Right lung (tissue), 10 donors: ENCODE measurements at places on chromosomes 11 and 22. TPM values are rescaled to one million over a fixed set of nuclear protein-coding genes. Genes with fewer than 3 reads are reported as not detected.

BBOX1 gene
- 0.24 TPM for polyA plus RNA-seq

CRYBA4 gene
- polyA plus RNA-seq = 0.45 TPM

DNA sequence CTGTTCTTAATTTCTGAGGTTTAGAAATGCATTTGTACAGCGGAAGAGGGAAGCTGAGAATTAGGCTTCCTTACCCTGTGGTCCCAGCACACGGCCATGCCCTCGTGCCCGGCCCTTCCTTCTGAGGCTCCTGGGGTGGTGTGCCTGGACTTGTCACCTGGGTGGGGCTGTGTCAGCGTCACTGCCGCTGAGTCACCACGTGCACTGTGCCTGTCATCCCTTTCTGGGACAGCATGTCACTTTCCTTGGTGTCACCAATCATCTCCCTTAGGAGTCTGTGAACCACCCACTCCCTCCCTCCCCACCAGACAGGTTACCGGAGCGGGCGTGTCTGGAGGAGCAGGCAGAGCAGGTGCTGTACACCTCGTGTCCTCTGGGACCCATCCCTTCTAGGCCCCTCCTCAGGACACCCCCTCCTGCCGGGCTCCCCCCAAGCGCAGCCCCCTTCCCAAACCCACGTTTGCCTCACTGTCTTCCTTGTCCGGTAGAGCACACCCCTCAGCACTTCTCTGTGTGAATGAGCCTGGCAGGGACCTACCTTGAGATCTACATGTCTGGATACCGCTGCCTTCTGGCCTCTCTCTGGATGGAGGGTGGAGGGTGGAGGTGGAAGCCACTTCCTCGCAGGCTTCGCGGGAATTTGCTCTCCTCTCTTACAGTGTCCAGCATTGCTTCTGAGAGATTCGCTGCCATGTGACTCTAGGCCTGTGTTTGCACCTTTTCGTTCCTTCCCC, 367.6 kb downstream of the TBC1D22A start:
- no peak for DNase-seq

DNA sequence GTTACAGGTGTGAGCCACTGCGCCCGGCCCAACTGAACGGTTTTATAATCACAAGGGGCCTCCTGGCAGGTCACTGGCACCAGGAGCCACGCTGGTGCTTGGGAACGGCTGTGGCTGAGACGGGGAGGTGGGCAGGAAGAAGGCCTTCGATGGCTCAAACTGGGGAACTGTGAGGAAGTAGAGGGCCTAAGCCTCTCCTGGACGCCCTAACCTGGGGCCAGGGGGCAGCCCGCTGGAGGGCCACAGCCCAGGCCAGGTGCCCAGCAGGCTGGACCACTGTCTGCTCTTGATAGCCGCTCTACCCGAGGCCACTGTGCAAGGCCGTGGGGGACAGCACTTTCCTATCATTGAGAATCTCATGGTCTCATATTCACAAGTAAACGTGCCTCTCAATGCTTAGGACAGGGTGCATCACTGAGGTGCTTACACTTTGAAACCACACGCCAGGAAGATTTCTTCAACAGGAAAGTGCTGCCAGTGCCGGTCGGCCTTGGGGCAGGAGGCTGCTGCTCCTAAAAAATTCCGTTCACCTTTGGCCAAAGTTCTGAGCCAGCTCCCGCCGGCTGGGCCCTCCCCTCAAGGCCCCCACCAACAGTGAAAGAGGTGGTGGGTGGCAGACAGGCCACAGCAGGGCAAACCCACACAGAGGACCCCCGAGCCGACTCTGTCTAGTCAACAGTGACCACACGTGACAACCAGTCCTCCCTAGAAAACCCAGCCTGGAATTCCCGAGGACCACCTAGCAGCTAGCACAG, 7.2 kb downstream of the GATD1 start:
- DNase-seq = no peak

DNA sequence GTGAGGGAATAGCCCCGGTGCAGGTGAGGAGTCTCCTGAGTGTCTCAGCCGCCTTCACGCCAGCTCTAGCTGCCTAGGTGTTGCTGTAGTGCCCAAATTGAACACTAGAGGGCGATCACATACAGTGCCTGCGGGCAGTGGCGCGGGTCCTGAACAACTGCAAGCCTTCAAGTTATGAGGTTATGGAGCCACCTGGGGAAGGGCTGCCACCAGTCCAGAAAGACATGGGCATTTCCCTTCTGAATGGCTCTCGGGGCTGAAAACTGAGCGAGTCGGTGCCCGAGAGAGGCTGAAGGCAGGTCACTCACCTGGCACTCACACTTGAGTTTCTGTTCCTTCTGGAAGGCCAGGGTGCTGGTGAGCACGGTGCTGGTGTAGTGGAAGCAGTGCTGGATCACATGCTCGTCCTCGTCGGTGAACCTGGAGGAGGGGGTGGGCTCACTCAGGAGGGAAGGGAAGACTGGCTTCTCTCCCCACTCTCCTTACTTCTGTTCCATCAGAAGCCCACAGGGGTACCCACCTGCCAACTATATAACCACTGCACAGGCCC, 88.4 kb downstream of the PDE2A start:
- DNase-seq = peak; percentile 62

- DNase-seq = no peak
Measured at GRCh38 chr11:1158681-1159487, 1.1 kb downstream of the MUC5AC start.
